ENCODE measurements at places on chromosomes 5 and 9.

- DNase-seq, result no peak
Observed at GRCh38 chr5:95471487-95471886, 80.3 kb downstream of the FAM81B start.

DNA sequence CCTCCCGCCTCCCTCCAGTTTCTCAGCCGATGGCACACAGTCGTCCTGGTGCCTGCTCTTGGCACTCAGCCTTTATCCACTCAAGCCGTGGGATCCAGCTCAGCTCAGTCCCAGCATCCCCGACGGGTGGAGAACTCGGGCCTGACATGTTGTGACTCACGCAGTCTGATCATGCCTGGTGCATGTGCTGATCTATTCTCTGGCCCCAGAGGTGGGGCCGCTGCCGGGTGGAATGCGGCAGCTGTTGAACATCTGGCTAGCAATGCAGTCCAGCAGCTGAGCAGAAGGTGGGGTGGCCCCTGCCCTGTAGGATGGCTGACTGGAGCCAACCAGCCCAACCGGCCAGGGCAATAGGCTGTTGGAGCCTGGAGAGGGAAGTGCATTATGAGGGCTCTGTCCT lies 1.7 kb upstream of the AIF1L start:
- DNase-seq, result no peak

DNA sequence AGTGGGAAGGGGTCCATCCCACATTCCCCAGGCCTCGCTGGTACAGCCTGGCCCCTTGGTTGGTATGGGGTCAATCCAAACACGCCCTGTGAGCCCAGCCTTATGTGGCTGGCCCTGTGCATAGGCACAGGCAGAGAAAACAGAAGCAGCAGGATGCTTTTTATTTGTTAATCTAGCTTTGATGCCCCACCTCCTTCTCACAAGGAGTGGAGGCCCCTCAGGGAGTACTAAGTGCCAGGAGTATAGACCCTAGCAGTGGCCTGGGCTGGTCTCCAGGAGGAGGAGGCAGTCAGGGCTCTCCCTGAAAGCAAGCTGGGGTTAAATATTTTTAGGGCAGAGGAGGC lies 14.6 kb upstream of the TCF7 start:
- DNase-seq, result no peak

- no peak for DNase-seq
Observed at GRCh38 chr5:98110791-98111190, 662.7 kb upstream of the RGMB start.

GRCh38 chr5:56951946-56952691 lies at the start of gene MIER3:
Gene MIER3, minus strand, starts transcription at chr5:56952123. Its CDS starts 21 bp downstream, at chr5:56952102.
- DNase-seq, result peak; percentile 41

DNA sequence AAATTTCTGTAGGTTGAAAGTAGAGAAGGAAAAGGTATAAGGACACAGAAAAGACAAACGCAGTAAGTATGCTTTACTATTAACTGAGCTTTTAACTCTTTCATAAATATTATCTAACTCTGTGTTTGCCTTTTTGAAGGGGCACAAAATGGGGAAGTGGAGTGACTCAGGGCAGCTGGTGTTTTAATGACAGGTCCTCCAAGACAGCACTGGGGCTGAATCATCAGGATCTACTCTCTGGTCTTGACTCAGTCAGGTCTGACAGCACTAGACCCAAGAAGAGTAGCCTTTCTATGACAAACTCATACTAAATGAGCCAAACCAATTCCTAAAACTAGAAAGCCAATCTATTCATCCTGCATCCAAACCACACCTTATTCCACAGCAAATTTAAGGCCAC lies 102.2 kb downstream of the APTX start:
- no peak for DNase-seq

DNA sequence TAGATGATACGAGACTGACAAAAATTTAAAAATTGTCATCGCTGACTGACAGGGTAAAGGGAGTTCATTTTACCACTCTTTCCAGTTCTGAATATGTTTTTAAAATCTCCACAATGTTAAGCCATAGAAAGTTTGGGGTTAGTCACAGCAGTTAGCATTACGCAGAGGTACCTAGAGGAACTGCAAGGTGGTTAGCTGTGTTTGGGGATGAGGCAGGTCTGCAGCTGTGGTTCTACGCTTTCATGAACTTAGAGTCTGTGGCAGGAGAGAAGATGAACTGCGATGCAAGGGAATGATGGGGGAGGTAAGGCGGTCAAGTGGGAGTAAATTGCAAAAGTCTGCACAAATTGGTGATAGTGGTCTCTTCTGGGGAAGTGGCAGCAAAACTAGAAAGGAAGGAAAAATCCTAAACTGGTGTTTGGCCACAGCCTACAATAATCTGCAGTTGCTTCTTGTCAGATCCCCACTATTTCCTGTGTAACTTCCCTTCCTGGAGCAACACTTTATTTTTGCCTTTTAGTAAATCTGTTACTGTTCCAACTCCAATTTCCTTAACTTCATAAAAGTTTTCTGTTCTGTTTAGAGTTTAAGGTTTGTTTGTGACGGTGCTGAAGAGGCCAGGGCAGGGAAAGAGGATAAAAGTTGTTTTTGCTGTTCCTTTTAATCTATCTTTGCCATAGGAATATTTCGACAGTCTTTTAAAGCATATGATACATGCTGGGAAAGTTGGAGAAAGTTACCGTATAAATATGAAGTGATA lies 38.6 kb upstream of the SNX2 start:
- no peak for DNase-seq

- no peak for DNase-seq
Observed at GRCh38 chr5:94159144-94159543, 417.7 kb upstream of the POU5F2 start.

DNA sequence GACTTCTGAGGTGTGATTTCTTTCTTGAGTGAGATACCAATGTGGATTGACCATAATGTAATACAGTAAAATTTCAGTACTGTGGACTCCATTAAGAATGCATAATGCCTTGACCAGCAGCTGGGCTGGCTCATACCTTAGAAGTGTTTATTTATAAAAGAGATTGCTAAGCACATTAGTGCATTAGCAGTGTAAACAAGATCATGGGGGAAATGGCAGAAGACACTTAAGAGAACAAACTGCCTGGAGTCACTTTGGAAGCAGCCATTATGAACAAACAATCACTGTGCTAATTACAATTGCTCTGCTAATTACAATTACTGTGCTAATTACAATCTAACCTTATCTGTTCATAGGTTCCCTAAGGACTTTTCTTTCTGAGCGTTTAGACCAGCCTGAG lies 104.2 kb downstream of the TRIM32 start:
- DNase-seq, result no peak

GRCh38 chr5:14107536-14107935 lies 35.6 kb upstream of the TRIO start:
- no peak for DNase-seq

- no peak for DNase-seq
Observed at GRCh38 chr5:138793575-138793974, 40.4 kb downstream of the CTNNA1 start.

DNA sequence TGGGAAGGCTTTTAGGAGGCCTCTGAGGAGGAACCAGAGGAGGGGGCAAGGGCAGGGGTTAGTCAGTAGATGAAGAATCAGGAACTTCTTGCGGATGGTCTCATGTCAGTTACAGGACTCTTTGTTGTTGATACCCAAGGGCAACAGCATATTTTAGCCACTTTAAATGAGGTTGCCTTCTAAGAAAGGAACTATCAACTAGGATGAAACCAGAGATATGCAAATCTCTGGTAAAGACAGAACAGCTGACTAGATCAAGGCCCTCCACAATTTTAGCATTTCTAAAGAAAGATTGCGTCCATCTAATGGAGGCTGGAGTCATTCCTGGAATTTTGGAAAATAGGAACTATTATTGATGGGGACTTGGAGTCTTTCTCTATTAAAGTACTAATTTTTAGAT lies 57.7 kb upstream of the KLF4 start:
- DNase-seq, result no peak
